ENCODE measurements at places on chromosomes 16 and 17. TPM values are rescaled to one million over a fixed set of nuclear protein-coding genes. Genes with fewer than 3 reads are reported as not detected.

Gene CACNG4
- total RNA-seq, result 5.9 TPM

- peak; percentile 67 for DNase-seq
- H3K4me3 ChIP-seq, result peak within 1 kb of the TSS; percentile 53
- no peak within 1 kb of the TSS for H3K27ac ChIP-seq
- peaks cover 22% of the 10 kb centered on the region for H3K27me3 ChIP-seq
These were observed at the start of gene SCNN1B for GRCh38 chr16:23302045-23302956. SCNN1B (plus strand) TSS chr16:23302302; CDS start chr16:23348600, 46,298 bp downstream.

- no peak for DNase-seq
- no peaks in the 10 kb centered on the region for H3K4me1 ChIP-seq
- no peaks in the 10 kb centered on the region for H3K36me3 ChIP-seq
- no peaks in the 10 kb centered on the region for H3K27me3 ChIP-seq
- no peak overlapping the region for H3K27ac ChIP-seq
- H3K4me3 ChIP-seq, result no peak overlapping the region
These were observed 12.3 kb upstream of the CDRT4 start for GRCh38 chr17:15479703-15480102.

Gene PROCA1
- 21.2 TPM for total RNA-seq

DNA sequence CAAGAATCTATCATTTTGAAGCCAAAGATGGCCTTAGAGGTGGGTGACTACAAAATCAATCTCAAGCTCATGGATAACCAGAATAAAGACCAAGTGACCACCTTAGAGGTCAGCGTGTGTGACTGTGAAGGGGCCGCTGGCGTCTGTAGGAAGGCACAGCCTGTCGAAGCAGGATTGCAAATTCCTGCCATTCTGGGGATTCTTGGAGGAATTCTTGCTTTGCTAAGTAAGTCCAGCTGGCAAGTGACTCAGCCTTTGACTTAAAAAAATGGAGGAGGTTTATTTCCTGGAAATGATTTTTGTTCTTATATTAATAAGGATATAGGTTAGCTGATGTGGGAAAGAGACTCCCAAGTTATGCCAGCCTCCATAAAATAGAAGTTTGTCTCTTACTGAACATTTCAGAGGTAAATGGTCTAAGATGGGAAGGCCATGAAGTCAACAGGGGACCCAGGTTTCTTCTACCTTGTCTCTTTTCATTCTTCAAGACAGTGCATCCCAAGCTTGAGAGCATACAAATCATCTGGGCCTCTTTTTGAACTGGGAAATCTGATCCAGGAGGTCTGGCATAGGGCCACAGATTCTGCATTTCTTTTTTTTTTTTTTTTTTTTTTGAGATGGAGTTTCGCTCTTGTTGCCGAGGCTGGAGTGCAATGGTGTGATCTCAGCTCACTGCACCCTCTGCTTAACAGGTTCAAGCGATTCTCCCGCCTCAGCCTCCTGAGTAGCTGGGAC, 19.8 kb upstream of the TANGO6 start:
- no peak for DNase-seq
- H3K36me3 ChIP-seq, result peaks cover 23% of the 10 kb centered on the region
- H3K4me1 ChIP-seq, result no peaks in the 10 kb centered on the region
- no peaks in the 10 kb centered on the region for H3K27me3 ChIP-seq

DNA sequence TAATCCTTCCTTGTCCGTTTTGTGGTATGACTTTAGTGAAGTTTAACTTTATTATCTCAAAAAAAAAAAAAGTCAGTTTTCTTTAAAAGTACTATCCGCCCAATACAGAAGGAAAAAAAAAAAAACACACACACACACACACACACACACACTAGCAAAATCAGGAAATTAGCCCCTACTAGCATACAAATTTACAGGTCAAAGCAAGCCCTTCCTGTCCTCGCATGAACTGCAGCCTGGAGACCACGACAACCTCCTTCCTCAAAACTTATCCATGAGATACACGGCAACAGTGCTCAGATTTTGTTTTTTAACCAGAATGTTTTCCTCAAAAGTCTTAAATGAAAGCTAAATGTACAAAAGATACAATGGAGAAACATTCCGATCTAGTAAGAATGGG, 16.2 kb downstream of the NCOR1 start:
- no peaks in the 10 kb centered on the region for H3K27me3 ChIP-seq
- peaks cover 4% of the 10 kb centered on the region for H3K4me1 ChIP-seq
- DNase-seq, result no peak
- no peak overlapping the region for H3K4me3 ChIP-seq
- H3K36me3 ChIP-seq, result no peaks in the 10 kb centered on the region

Gene CAMKK1
- 7.6 TPM for total RNA-seq

GRCh38 chr16:20053336-20053735, 20.4 kb downstream of the GPR139 start:
- no peaks in the 10 kb centered on the region for H3K36me3 ChIP-seq
- DNase-seq, result no peak
- H3K4me1 ChIP-seq, result peaks cover 2% of the 10 kb centered on the region
- H3K27me3 ChIP-seq, result no peaks in the 10 kb centered on the region

- H3K36me3 ChIP-seq, result no peaks in the 10 kb centered on the region
- no peaks in the 10 kb centered on the region for H3K27me3 ChIP-seq
- peak overlapping the region; percentile 56 for H3K4me3 ChIP-seq
These were observed 23.7 kb downstream of the ARHGAP23 start for GRCh38 chr17:38451840-38452529.

GRCh38 chr17:4959261-4959965, 8.2 kb downstream of the SPAG7 start:
- no peaks in the 10 kb centered on the region for H3K4me1 ChIP-seq
- no peaks in the 10 kb centered on the region for H3K27me3 ChIP-seq
- DNase-seq, result no peak
- no peak overlapping the region for H3K27ac ChIP-seq

DNA sequence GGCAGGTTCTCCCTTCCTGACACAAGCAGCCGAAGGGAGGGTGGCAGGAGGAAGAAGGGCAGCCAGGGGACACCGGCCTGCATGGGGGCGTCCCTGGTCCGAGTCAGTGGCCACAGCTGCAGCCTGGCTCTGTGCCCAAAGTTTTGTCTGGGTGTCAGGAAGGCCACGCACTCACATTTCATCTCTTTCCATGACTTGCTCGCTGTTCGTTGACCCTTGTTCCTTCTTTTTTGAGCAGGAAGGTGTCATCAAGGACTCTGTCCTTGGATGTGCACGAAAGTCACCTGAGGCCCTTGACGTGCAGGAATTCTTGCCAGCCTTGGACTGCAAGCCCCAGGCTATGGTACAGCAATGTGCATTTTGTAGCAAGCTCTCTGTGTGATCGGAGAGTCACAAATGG, 93.3 kb downstream of the TNFRSF13B start:
- no peak for DNase-seq
- H3K27ac ChIP-seq, result no peak overlapping the region
- no peaks in the 10 kb centered on the region for H3K36me3 ChIP-seq

DNA sequence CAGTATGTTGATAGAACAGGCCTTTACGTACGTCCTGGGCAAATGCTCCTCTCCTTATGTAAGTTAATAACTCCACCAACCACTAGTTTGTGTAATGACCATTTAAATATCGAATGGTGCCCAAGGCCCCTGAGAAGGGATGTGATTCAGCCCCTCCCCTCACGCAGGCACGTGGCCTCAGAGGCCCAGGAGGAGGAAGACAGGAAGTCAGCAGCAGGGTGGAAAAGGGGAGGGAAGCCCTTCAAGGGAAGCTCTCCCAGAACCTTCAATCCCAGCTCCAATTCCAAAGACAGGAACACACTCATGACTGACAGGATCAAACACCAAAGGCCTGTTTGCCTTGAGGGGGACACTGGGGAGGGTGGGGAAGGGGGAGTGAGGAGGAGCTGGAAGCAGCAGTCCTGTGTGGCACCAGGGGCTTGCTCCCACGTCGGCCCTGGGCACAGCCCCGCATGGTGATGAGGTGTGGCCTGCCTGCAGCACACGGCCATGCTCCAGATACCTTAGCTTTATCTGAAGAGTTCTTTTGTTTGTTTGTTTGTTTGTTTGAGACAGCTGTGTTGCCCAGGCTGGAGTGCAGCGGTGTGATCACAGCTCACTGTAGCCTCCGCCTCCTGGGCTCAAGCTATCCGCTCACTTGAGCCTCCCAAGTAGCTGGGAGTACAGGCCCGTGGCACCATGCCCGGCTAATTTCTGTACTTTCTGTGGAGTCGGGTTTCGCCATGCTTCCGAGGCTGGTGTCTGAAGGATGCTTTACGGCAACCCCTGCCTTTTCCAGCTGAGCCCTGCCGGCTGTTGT, 105.0 kb downstream of the ZNF778 start:
- H3K36me3 ChIP-seq, result no peaks in the 10 kb centered on the region
- H3K4me3 ChIP-seq, result no peak overlapping the region
- H3K27ac ChIP-seq, result peak overlapping the region; percentile 40
- no peaks in the 10 kb centered on the region for H3K27me3 ChIP-seq

GRCh38 chr16:71303938-71304337, 14.7 kb upstream of the CMTR2 start:
- H3K4me3 ChIP-seq, result no peak overlapping the region
- no peaks in the 10 kb centered on the region for H3K27me3 ChIP-seq
- no peaks in the 10 kb centered on the region for H3K4me1 ChIP-seq
- no peak overlapping the region for H3K27ac ChIP-seq

Gene ABCA6
- total RNA-seq, result not detected

- no peak overlapping the region for H3K4me3 ChIP-seq
- H3K27ac ChIP-seq, result no peak overlapping the region
- no peaks in the 10 kb centered on the region for H3K36me3 ChIP-seq
- DNase-seq, result no peak
- no peaks in the 10 kb centered on the region for H3K27me3 ChIP-seq
These were observed 267.6 kb upstream of the SDK2 start for GRCh38 chr17:73911726-73912372.

- no peaks in the 10 kb centered on the region for H3K27me3 ChIP-seq
- no peaks in the 10 kb centered on the region for H3K36me3 ChIP-seq
- no peak for DNase-seq
These were observed 267.2 kb upstream of the SALL1 start for GRCh38 chr16:51418258-51418657.

- H3K36me3 ChIP-seq, result no peaks in the 10 kb centered on the region
- no peaks in the 10 kb centered on the region for H3K4me1 ChIP-seq
- no peak overlapping the region for H3K4me3 ChIP-seq
- DNase-seq, result no peak
- H3K27me3 ChIP-seq, result no peaks in the 10 kb centered on the region
These were observed 62.1 kb downstream of the AMFR start for GRCh38 chr16:56363181-56363716.

Gene PRAC1
- total RNA-seq, result not detected

GRCh38 chr16:13113741-13114140, 212.3 kb downstream of the SHISA9 start:
- H3K36me3 ChIP-seq, result no peaks in the 10 kb centered on the region
- no peaks in the 10 kb centered on the region for H3K27me3 ChIP-seq
- peaks cover 4% of the 10 kb centered on the region for H3K4me1 ChIP-seq
- no peak overlapping the region for H3K4me3 ChIP-seq
- no peak for DNase-seq
- H3K27ac ChIP-seq, result no peak overlapping the region

Gene SLC12A3
- not detected for total RNA-seq

Measured in H1 (cell line).